ENCODE measurements at places on chromosomes 3 and 15. TPM values are rescaled to one million over a fixed set of nuclear protein-coding genes. Genes with fewer than 3 reads are reported as not detected.

P2RY14 gene
- 0.41 TPM for total RNA-seq

- peak; percentile 51 for DNase-seq
These were observed 52.8 kb upstream of the NSMCE3 start for GRCh38 chr15:29322415-29322814.

HESX1 gene
- total RNA-seq: 2.4 TPM

C2CD4A gene
- not detected for total RNA-seq

DNA sequence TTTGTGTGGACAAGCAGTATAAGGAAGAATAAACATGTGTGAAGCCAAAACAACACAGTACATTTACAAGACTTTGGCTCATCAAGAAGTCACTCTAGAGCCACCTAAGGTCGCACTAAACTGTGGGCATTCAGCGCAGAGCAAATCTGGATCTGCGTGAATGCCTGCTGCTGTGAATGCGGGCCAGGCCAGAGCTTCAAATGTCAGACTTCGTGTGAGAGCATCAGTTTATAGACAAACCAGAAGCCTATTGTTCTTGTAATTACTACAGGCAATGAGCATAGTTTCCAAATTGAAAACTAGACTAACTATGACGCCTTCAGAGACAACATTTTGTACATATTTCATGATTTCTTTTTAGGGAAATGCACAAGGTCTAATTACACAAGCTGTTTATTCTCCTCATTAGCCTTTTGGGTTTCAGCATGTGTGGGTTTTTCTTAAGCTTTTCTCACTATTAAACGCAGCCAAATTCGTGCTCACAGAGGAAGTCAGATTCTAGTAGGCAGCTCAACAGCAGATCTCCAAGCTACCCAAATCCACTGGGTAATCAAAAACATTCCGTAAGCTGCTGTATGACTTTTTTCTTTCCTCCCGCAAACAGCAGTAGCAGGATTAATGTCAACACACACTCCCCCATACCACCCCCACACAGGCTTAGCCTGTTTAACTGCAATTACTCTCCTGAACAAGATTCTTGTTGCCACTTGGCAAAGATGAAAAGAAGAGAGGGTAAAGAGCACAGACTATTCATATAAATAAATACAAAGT lies 84.5 kb upstream of the SETMAR start:
- no peak for DNase-seq

- no peak for DNase-seq
These were observed 49.1 kb upstream of the TJP1 start for GRCh38 chr15:29871401-29871800.

CEP152 gene
- 11.1 TPM for total RNA-seq

- no peak for DNase-seq
These were observed 44.0 kb upstream of the ALCAM start for GRCh38 chr3:105322570-105323273.

DNA sequence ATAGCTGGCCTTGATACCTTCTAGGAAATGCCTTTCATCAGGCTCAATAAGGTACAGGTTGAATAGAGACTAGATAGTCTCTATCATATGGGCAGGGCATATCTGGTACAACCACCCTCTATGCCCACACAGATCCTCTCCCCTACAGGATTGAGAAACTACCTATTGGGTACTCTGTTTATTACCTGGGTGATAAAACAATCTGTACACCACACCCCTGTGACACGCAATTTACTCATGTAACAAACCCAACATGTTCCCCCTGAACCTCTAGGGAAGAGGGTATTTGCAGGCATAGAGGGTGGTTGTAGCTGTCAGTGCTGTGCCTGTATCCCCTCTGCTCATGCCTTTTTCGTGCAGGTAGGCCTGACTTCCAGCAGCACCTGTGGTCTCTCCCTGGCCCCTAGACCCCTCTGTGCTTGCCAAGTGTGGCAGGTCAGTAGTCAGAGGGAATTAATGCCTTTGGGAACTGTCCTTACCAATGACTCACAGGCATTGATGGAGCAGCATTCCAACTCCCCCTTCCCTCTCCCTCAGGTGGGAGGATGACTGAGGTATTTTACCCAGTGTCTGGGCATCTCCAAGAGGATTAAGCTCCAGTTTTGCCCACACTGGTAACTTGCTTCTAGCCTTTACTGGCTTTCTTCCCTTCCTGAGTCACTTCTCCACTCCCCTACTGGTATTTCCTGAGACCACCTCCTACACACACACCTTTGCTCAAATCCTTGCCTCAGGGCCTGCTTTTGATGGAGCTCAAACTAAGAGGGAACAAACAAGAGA lies 18.3 kb downstream of the CLSTN2 start:
- DNase-seq: no peak

CHST2 gene
- total RNA-seq: 5.0 TPM

GRCh38 chr15:33074212-33074611 lies 120.3 kb downstream of the FMN1 start:
- no peak for DNase-seq

RFT1 gene
- 13.9 TPM for total RNA-seq

DNA sequence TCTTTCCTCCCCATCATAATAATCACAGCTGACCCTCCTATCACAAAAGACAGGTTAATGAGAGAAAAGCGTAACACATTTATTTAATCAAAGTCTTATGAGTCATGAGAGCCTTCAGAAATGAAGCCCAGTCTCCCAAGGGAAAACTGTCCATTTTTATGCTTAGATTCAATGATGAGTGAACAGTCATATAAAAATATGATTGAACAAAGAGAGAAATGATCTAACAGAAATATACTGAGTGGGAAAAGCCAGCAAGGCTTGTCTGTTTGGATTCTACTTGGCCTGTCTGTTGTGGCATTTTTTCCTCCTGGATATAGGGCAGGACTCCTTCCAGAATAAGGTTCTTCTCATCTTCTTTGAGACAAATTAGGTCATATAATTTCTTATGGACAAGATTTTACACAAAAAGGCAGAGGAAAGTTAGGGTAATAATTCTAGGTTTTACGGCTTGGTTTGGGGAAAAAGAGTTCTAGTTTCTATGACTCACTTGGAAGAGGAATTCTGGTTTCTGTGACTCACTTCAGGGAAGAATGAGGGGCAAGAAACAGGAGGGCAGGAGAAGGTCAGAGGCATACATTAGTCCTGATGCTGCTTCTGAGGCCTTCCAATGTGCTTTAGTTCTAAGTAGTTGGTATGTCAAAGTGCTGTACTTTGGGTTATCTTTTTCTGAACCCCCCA lies 534.2 kb downstream of the ZIC1 start:
- DNase-seq: peak; percentile 90

AGBL1 gene
- not detected for total RNA-seq

PLA2G4E gene
- total RNA-seq: not detected

- no peak for DNase-seq
These were observed 29.5 kb downstream of the ZNF662 start for GRCh38 chr3:42935472-42935871.

DNA sequence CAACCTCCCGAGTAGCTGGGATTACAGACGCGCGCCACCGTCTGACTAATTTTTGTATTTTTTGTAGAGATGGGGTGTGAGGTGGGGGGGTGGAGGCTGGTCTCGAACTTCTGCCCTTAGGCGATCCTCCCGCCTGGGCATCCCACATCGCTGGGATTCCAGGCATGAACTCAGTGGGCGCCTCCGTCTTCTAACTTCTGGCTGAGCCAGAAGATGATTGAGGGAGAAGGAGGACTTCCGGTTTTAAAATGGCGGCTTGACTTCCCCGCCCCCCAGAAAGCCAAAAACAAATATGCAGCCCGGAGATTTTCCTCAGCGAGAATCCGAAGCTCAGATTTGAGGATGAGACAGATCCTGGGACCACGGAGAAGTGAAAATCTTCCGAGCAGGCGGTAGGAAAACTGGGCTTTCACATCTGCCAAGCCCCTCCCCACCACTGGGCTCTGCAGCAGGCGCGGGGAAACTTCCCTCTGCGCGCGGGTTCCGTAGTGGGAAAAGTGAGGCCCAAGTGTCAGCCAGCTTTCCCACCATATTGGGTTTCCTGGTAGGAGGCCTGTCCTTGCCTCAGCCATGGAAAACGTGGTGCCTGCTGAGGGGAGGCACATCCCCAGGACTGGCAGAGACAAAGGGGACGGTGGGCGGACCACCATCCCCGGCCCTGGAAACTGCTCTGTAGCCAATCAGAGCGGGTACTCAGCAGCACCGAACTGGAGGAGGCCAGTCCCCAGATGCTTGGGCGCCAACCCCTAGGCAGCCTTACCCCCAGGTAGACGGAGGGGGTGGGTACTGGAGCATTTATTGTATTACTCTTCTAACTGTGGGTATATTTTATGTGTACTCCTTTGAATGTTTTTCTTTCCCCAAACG lies 17.3 kb downstream of the CHST14 start:
- no peak for DNase-seq

DNA sequence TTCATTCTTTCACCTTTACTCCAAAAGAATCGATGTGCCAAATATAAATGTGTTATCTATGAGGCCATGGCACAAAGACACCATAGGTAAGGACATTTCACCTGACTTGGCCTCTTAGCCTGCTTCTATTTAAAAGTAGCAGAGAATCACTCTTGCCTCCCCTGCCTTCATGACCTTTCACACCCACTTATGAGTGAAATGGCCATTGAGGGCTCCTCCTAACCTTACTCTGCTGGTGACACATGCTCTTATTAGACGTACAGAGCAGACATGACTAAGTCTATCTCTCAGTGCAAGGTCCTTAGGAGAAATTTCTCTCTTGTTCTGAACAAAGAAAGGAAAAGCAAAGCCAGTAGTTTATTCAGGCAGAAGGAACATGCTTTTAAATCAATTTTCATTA lies 150.7 kb downstream of the LRTM1 start:
- DNase-seq: no peak

COPG1 gene
- total RNA-seq: 371 TPM

- DNase-seq: no peak
These were observed 3.3 kb downstream of the MME start for GRCh38 chr3:155083313-155083905.

GRCh38 chr3:23389089-23389488 lies 186.0 kb downstream of the UBE2E2 start:
- no peak for DNase-seq

DNA sequence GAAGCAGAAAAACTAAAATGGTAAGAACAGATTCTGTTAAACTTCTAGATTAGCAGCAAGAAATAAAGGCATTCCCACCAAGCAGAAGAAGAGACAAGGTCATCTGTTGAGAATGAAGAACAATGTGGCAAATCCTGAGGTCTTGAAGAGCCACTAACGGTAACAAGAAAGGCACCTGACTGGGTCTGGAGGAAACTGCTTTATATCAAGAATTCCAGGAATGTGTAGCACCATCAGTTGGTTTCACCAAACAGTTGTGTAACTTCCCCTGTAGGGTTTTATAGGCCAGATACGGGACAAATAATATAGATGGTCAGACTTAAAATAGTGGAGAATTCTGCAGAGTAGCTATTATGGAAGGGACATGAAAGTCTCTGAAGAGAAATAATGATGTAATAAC lies 57.3 kb downstream of the ACAP2 start:
- peak; percentile 33 for DNase-seq

PATL2 gene
- total RNA-seq: 0.72 TPM

- DNase-seq: no peak
These were observed 20.1 kb upstream of the CD47 start for GRCh38 chr3:108110934-108111333.

MAGEL2 gene
- total RNA-seq: under 0.01 TPM

DPPA2 gene
- total RNA-seq: not detected

DNA sequence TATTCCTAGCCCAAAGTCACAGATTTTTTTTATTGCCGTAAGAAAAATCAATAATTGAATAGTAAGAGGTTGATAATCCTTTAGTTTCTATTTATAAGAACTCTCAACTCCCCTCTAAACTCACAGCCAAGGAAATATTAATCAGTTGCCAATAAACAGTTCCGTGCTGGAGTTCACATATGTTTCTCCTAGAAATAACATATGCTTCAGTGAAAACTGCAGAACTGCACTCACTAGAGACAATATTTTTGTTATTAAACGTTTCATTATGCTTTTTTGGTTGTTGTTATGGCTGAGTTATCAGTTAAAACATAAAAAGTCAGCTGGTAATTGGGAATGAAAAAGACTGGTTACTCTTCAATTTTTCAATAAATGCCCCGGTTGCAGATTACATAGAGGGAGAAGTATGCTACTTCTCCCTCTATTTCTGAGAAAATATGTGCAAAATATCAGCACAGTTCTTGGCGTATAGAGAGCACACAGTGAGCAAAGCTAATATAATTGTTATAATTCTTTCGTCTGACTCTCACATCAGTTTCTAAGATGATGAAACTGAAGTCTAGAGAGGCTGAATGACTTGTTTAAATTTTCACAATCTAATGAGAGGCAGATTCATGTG lies 781.2 kb upstream of the GRM7 start:
- no peak for DNase-seq

PLSCR1 gene
- total RNA-seq: 173 TPM

- DNase-seq: no peak
These were observed 94.7 kb downstream of the CCNL1 start for GRCh38 chr3:157065201-157065600.

- DNase-seq: peak; percentile 69
These were observed 64.6 kb downstream of the CRTC3 start for GRCh38 chr15:90594301-90594738.

- no peak for DNase-seq
These were observed 9.4 kb downstream of the GOLGA6L2 start for GRCh38 chr15:23437673-23438072.

CTXN2 gene
- total RNA-seq: not detected

Data from fibroblast of the aortic adventitia (primary cell).